ENCODE measurements at places on chromosomes 1 and 21.

DNA sequence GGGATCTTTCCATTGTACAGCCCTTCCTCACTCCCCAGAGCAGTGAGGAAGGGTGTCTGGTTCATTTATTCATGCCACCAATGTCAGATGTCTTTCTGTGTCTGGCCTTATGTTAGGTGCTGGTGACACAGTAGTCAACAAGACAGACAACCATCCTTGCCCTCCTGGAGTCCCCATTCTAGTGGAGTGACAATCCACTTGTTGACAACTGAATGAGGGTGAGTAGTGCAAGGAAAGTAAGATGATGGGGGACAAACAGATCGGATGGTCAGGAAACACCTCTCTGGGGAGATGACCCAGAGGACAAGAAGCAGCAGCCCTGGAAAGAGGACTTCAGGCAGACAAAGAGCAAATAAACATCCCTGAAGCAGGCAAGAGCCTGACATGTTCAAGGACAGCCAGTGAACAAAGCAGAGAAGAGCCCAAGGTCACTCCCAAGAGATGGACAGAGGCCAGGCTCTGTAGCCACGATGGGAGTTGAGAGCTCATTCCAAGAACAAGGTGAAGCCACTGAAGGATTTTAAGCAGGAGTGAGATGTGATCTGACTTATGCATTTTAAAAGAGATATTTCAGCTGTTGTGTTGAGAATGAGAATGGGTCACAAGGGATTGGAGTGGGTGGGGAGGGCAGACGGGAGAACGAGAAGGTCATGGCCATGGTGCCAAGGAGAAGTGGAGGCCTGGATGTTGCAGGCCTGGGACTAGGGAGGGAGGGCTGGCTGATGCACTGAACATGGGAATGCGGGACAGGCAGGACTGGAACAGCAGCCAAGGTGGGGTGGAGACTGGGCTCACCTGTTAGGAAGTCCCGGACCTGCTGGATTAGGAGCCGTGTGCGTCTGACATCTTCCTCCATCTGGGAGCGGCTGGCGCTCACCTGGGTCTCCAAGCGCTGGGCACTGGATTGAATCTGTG lies 30.2 kb downstream of the LAMB3 start:
- no peak for DNase-seq

GRCh38 chr21:25115021-25115420 lies 492.3 kb downstream of the MRPL39 start:
- DNase-seq: no peak

GRCh38 chr1:56833088-56833487 lies 13.9 kb upstream of the FYB2 start:
- DNase-seq: no peak

DNA sequence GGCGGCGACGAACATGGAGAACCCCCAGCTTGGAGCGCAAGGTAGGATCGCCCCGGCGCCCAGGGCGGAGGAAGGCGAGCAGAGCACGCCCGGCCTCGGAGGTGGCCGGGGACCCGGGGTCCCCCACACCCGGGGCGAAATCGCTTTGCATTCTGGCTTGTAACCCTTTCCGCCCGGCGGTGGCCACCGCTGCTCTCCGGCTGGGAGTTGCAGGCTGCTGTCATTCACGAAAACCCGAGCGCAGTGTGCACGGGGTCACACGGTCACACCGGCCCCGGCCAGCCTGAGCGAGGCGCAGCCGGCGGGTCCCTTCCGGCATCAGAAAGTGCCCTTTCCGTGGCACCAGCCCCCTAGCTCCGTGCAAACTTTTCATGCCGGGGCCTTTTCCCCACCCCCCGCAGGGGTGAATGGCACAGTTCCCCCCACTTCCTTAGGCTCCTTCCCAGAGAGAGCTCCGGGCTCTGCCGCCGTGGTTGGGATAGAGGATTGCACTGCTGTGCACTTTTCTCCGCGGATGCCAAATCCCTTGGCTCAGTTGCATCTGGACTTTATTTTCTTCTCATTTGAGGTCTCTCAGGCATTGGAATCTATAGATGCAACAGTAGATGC lies 802 bp downstream of the KAZN start:
- DNase-seq: no peak

DNA sequence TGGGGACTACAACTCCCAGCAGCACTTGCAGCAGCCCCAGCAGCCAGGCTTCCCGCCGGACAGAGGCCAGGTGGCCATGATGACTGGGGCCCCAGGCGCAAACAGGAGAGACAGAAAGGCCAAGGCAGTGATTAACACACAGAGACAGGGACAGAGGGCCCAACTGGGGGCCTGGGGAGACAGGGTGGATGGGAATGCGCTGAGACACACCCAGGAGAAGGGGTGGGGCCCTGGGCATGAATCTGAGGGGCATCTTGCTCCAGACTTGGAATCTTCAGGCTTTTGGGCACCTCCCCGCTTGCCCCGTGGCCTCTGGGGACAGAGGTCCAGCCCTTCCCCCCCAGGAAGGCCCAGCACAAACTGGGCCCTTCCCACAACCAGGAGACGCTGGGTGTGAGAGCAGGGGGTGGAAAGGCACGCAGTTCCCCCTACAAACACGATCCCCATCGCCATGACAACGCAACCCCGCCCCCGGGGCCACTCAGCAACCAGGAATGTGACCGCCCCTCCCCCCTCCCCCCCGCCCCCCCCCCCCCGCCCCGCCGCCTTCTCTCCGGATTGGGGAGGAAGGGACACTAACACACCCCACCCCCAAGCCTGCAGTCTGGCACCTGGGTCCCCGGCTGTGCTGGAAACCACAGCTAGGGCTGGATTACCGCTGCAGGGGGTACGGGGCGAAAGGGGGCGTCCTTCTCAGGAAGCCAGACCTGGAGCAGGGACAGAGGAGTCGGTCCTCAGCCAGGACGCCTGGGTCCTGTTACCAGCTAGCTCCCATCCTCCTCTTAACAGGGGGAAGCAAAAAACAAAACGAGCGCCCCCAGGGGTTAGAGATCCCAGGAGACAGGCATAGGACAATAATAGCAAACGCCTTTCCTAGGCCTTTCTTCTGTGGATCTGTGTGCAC lies 4.5 kb downstream of the HDGF start:
- peak; percentile 70 for DNase-seq

DNA sequence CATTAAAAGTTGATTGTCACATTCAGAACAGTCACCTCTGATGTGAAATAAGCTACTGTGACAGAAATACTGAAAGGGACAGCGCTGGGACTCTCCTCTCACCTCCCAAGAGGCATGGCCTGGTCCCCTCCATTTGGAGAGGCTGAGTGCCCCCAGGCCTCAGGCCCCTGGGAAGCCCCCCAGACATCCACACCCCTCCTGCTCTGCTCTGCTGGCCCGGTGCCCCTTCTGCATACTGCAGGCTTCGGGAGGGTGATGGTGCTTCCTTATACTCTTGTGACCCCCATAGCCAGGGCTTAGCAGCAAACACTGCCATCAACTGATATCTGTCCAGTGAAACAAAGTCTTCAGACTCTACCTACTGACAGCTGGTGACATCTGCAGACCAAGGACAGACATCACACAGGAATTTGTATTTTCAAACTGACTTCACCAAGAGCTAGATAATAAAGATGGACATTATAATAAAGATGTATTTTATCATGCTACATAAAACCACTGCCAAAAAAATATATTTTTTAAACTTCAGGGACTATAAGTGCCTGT lies 36.9 kb downstream of the C2CD2 start:
- DNase-seq: no peak

- no peak for DNase-seq
Observed at GRCh38 chr1:233240371-233240770, 55.2 kb downstream of the PCNX2 start.

DNA sequence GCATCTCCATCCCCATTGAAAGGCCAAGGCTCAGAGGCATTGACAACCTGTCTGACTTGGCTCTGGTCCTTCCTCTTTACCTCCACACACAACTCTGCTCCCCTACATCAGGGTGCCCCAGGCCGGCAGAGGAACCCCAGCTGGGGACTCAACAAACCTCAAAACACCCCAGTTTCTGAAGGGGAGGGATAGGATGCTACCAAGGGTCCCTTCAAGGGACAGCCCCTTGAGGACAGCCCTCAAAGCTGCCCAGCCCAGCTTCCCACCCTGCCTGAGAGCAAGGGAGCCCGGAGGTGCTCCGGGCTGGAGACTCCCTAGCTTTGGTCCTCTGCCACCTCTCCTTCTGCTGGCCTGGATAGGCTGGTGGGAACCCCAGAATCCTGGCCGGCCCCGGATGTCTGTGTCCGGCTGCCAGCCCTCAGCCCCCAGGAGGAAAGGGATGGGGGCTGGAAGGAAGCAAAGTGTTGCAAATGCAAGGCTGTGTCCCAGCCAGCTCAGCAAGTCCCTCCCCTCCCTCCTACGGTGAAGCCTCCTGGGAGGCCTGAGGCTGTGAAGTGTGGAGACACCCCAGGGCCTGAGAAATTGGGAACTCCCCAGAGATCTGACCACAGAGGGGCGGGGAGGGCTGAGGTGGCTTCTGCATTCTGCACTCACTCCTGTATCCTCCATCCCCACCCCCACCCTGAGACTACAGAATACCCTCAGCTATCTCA lies 1.1 kb upstream of the MARCKSL1 start:
- DNase-seq: peak; percentile 51

GRCh38 chr1:59242370-59242769 lies 54.5 kb upstream of the FGGY start:
- DNase-seq: no peak

GRCh38 chr21:22536509-22536908 lies 1538.3 kb downstream of the NCAM2 start:
- no peak for DNase-seq

GRCh38 chr1:240139511-240139910 lies 47.8 kb downstream of the FMN2 start:
- DNase-seq: no peak

DNA sequence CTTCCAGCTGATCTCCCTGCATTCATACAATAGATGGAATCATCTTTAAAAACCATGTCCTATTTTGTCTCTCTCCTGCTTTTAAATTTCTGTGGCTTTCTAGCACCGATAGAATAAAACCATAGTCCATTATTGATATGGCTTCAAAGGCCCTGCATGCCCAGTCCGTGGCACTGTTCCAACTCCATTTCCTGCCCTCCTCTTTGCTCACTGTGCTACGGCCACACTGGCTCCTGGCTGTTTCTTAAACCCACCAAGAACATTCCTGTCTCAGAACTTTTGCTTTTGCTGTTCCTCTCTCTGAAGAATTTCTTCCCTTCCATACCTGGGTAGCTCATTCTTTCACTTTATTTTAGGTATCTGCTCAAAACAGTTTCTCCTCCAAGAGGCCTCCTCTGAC lies 7.2 kb downstream of the SLAMF1 start:
- DNase-seq: no peak

DNA sequence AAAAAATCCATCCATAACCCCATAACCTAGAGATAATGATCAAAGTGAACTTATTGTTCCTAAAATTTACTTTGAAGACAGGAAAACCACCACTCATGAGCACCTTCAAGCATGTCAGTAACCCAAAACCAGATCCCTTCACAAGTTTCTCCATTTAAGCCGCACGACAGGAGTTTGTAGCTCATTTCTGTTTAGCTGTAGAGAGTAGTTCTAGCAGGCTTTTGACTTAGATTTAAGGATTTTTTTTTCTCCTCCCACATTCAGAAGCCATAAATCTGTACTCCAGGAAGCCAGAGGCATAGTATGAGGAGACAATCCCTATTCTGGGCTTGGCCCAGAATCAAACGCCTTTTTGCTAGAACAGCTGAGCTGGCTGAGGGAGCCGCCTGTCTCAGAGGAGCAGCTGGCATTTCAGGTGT lies 25.6 kb downstream of the TOMM20 start:
- no peak for DNase-seq

DNA sequence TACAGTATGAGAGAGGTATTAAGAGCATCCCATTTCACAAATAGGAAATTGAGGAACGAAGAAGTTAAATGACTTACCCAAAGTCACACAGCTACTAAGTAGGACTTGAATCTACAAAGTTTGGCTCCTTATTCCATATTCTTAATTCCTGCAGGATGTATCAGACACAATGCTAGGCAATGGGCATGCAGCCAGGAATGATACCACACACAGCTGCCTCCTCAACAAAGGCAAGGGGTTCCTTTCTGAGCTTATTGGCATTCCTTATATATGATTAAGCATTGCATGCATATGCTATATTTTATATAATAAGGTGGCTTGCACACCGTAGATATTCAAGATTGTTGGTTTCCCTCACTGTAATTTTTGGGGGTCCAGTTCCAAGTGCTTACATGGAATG lies 34.2 kb upstream of the JUN start:
- DNase-seq: no peak

- DNase-seq: no peak
Observed at GRCh38 chr1:200917291-200917817, 22.7 kb downstream of the INAVA start.

DNA sequence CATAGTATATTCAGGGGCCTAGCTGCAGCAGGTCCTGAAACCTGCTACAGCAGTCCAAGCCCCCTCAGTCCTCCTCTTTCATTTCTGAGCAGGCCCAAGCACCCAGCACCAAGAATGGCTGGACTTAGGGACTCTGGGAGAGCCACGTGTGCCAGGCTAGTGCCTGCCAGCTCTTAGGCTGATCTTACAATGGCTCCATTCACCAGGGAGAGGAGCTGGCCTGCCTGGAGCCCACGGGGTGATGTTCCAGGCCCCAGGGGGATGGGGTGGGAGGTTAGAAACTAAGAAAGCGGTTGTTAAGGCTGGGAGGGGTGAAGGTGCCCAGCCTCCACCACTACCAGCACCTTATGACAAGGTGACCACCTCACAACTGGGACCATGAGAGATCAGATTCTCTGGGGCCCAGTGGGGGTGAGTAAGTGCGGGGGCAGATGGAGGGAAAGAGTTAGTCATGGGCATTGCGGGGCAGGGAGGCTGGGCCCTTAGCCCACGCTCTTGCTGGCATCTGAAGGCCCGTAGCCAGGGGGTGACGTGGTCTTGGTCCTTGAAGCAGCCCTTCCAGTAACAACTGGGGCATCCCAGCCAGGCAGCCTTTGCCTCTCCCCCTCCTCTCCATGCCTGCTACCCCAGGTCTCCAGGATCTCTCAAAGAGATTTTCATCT lies 30.3 kb upstream of the CLIC4 start:
- no peak for DNase-seq

DNA sequence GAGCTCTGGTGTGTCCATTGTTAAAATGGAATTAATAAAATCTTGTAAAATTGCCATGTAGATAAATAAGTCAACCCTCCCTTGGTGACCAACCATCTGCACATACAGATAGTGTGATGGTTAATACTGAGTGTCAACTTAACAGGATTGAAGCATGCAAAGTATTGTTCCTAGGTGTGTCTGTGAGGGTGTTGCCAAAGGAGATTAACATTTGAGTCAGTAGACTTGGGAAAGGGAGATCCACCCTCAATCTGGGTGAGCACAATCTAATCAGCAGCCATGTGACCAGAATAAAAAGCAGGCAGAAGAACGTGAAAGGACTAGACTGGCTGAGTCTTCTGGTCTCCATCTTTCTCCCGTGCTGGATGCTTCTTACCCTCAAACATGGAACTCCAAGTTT lies 174.8 kb downstream of the LTN1 start:
- DNase-seq: no peak

DNA sequence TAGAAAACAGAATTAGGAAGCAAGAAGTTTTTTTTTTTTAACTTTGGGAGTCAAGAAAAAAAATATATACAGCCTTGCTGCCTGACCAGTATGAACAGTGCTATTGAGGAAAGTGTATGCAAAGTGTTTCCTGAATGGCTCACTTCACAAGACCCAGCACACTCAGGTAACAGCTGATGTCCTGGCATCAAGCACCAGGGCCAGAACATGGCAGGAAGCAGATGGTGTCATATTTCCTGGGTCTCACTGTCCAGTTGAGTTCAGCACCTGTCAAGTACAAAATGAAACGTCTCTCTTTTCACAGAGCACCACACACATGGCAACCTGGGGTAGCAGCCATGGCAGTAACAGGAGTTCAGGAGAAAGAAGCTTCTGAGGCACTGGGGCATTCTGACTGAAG lies 372.3 kb downstream of the TTLL7 start:
- DNase-seq: no peak

GRCh38 chr1:156571261-156571852 lies 1.0 kb downstream of the IQGAP3 start:
- no peak for DNase-seq

GRCh38 chr1:186841599-186841998 lies 12.8 kb downstream of the PLA2G4A start:
- no peak for DNase-seq

All from activated T-cell treated with anti-CD3 and anti-CD28 coated beads, Interleukin-2, amount 50 U/mL, for 1 hour (primary cell).